Astrocyte of the spinal cord (primary cell): ENCODE measurements at places on chromosomes 4 and X.
A peak's percentile ranks its signal among the peaks of the same experiment; 100 is the strongest.

DNA sequence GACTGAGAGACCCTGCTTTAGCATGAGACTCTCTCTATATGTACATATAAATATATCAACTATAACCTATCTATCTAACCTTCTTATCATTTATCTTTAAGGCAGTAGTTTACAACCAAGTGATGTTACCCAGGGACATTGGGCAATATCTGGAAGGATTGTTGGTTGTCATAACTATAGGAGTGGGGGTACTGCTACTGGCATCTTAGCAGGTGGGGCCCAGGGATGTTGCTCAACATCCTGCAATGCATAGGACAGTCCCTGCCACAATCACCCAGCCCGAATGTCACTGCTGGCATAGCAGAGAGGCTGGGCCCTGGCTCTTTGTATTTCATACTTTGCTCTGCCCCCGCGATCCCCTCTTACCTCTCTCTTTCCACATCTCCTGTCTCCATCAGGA is 397.7 kb downstream of the IL15 start:
- DNase-seq = no peak

GRCh38 chr4:2886161-2886560 is 42.5 kb downstream of the ADD1 start:
- DNase-seq = no peak

- no peak for DNase-seq
Measured at GRCh38 chr4:175215208-175215607, 297.1 kb downstream of the ADAM29 start.

DNA sequence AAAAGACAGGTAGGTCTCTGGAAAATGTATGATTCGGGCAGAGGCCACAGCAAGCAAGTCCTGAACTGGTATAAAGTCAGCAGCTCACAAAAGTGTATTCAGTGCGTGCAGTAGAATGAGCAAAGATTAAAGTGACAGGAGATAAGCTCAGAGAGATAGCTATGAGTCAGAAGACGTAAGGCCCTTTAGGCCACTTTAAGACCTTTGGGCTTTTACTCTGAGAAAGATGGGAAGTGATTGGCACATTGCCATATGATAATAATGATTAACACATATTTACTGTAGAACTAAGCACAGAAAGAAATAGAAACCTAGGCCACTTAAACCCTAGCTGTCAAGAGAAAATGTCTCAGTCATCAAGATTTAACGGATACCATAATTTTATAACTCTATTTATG is 51.7 kb downstream of the TBCK start:
- no peak for DNase-seq

- no peak for DNase-seq
Measured at GRCh38 chr4:5999356-5999755, 18.9 kb downstream of the C4orf50 start.

DNA sequence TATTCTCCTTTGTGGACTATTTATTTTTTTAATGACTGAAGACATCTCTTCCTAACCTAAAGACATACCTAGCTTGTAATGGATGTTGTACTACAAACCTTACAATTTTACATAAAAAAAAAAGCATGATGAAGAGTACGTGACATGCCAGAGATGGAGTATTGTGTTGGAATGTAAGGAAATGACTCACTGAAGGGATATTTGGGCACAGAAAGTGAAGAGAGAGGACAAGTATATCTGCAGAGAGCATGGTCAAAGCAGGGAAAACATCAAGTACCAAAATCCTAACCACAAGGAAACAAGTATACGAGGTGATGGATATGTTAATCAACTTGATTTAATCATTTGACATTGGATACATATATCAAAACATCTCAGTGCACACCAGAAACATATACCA is 1051.4 kb upstream of the PRKX start:
- DNase-seq = peak; percentile 7
